ENCODE measurements at places on chromosomes 4 and X.

DNA sequence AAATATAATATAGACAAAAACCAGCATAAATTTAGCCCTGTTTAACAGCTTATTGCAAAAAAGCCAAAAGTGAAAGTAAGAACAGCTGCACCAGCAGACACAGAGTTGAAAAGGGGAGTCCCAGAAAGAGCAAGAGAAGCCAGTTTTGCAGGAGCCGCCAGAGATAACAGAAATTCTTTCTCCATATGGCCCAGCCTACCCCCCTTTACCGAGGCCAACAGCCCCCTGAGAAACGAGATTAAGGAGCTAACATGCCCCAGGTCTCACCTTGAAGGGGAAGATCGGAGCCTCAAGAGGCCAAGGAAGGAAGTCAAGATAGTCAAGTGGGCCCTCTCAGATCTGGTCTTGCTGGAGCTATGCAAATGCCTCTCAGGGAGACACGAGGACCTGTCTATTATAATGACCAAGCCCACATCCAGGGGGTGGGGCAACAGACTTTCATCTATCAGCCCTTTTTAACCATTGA is 4.8 kb downstream of the ACOX3 start:
- DNase-seq = no peak

- DNase-seq = no peak
Measured at GRCh38 chr4:138945401-138945800, 70.2 kb upstream of the NOCT start.

GRCh38 chr4:71296945-71297344 is 41.9 kb upstream of the SLC4A4 start:
- no peak for DNase-seq

DNA sequence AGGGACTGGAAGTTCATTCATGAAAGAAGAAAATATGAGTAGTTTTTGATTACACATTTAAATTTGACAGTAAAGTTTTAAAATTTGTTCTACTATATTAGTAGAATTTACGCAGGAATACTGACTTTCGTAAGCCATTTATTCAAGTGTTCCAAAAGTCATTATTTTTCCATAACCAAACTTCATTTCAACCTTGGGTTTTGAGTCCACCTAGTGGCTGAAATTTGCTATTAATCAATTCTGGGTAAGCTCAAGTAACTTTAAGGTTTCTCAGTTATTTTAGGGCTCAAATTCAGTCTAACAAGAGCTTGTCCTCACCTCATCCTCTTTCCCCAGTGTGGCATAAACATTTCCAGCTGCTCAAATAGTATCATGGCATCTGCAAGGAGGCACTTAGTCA is 175.4 kb downstream of the SH3BGRL start:
- DNase-seq = peak; percentile 7

DNA sequence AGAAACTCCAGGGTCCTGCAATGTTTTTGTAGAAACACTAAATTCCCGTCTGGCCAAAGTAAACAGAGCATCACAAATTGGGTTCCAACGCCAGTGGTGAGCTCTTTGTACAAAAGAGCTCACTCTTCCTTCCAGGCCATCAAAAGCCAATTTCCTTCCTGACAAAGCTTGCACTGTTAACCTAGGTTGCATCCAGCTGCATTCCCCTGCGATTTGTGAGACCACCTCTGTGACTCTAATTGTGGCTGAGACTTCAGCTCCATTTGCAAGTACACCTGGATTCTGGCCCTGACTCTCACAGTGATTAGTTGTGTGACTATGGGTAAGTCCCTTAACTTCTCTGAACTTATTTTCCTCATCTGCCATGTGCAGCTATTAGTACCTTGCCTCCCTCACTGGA is 212.5 kb upstream of the CXorf66 start:
- DNase-seq = no peak

GRCh38 chr4:1285151-1285789 is 4.4 kb upstream of the MAEA start:
- DNase-seq = no peak

DNA sequence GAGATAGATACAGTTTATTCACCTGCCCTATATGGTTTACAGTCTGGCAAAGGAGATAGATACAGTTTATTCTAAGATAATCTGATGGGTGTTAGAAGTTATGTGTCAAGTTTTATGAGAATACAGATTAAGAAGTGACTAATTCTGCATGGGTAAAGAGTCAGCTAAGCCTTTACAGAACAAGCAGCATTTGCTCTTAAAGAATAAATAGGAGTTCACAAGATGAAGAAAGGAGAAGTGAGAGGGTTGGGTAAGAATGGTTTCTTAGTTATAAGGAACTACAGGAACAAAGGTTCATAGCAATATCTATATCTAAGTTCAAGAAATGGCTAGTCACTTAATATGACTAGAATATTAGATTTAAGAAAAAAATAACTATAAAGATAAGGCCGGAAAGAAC is 47.6 kb downstream of the THOC2 start:
- DNase-seq = no peak

DNA sequence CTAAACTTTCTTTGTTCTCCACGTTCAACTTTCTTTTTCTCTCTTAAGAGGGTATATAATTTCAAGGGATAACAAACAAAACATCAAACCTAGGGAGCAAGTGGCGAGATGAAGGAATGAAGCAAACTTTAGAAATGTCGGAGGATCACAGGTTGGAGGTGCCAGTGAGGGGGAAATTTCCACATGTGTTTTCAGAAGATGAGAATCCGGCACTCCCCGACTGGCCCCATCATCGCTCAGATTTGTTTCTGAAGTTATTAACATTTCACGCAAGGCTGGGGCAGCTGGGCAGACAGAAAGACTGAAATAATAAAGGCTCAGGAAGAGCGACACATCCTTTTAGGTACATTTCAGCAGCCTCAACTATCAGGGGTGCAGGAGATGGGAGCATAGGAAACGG is 134.9 kb downstream of the SMIM20 start:
- peak; percentile 18 for DNase-seq

DNA sequence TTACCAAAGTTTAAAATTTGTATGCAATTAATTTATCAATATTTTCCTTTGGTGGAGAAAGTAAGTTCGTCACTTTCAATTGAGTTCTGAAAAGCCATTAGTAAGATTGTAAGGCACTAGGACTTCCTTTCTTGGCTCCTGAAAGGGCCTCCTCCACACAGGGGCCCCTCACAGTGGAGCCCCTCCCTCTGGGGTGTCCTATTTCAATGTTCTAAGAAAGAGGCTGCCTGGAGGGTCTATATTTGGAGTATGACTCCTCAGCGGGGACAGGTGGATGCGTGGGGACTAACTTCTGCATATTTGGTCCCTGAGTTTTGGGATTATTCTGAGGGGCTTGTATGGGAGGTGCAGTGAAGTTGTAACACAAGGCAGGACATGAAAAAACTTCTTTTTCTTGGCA is 1.6 kb upstream of the ARMCX4 start:
- no peak for DNase-seq

DNA sequence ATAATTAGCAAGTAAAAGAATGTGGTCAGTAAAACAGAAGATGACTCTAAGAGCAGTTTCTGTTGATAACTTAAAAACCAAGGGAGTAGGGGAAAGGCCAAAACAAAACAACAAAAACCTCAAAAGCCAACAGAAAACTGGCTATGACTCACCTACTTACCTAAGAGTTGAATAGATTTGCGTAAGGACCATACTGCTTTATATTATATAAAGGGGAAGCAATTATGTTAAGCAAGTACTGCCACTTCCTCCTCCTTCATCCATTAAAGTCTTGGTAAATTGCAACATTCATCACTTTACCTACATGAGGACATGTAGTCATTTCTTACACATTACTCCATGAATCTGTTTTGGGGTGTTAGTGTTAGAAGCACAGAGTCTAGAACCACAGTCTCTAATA is 85.9 kb upstream of the FAM47A start:
- no peak for DNase-seq

DNA sequence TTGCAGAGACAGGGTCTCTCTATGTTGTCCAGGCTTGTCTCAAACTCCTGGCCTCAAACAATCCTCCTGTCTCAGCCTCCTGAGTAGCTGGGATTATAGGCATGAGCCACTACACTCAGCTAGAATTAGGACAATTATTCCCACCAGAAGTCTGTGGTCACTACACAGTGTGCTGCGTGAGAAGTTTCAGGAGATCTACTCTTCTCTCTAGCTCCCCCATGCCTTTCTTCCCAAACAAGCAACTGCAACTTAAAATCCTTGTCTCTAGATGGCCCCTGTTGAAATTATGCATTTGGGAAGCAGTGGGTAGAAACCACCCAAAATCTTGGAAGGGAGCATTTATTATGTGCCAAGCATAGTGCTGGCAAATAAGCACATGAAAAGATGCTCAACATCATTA is 21.1 kb upstream of the MAP7D3 start:
- DNase-seq = no peak

DNA sequence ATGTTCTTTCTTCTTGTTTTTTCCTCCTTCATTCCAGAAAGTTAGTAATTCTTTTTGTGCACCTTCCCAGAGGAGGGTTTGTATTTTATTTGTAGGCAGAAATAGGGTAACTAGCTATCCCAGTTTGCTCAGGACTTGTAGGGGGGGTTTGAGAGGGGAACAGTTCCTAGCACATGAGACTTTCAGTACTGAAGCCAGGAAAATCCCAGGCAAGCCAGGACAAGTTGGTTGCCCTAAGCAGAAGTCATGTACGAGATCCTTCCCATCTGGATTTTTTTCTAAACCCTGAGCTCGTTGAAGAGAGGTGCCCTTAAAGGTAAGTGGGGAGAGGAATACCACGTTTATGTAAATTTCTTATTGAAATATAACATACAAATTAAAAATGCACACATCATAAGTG is 15.6 kb upstream of the TAB3 start:
- DNase-seq = no peak

DNA sequence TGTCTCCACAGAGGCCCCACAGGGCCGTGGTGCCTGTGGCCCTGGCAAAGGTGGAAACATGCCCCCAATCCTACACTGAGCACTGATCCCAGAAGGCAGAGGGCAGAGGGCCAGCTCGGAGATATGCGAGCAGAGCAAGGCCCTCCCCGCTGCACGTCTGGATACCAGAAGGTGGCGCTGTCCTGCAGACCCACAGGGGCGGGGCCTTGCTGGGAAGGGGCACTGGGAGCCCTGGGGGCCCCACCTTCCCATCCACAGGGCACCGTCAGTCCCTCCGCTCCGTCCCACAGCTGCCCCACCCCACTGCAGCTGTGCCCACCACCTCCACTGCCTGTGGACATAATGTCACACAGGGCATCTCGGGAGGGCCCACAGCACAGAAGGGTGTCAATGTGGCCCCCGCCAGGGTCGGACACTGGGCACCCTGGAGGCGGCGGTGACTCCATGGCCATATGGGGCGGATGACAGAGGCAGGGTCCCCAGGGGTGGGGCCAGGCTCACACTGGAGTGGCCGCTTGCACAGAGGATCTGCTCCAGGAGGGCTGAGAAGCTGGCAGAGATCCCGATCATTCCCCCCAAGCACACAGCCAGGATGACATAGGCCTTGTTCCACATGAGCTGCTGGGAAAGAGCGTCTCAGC is 4.8 kb downstream of the SLC49A3 start:
- DNase-seq = peak; percentile 42

DNA sequence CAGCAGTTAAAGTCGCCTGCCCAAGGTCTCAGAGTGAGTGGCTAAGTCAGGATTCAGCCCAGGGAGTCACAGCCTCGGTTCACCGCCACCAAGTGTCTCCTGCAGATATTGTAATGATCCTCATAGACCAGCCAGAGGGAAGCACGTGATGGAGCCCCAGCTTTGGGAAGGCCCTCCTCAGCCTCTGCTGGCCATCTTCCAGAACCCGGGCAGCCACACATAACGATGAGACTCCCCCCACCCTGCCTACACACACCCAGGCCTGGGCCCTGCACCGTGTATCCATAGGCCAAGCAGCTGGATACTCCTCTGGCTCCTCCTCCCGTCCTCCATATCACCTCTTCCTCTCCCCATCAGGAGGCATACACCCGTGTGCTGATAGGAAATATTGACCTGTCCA is 19.6 kb upstream of the SASH3 start:
- no peak for DNase-seq

GRCh38 chr4:168449719-168450452 is 30.4 kb downstream of the DDX60L start:
- no peak for DNase-seq

DNA sequence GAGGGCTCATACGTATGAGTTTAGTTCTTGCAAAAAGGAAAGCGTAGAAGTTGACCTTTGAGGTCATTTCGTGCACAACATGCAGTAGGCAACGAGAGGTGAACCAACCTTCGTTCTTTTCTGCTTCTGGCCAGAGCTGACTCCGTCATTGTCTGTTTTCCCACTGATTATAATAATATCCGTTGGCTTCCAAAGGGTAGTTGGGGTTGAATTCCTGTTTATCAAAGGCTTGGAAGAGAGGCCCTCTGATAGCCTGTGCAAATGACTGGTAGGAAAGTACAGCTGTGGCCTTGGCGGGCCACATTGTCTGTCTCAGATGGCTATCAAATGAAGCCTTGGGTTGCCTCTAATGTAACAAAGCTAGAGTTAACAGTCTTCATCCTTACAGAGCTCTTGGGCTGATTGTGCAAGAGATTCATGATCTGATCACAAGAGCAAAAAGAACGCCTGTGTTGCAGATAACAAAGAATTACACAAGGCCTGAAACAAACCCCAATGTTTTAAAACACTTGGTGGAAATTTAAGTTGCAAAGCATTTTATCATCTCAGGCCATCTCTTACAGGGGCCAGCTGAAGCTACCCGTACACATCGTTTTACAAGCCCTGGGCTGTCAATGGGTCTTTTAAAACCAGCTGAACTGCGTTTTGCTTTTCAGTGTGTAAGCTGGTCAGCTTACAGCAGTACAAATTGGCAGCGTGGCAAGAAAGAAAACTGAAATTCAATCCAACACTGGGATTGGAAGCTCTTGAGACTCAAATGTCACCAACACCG is 46.1 kb upstream of the FAM9C start:
- DNase-seq = no peak

DNA sequence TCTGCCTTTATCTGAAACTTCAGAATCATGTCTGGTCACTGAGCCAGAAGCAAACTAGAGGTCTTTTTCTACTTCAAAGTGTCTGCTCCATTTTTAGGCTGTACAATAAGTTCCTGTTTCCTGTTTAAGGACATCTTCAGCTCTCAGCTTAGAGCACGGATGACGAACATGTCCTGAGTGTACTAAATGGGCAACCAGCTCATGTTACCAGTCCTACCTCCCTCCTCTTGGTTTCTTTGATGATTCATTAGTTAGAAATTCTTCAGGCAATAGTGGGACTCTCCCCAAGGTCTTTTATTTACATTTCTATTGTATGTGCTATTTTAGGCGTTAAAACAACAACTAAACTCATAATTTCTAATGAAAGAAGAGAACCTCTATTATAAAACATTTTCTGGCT is 58.0 kb downstream of the ENPEP start:
- peak; percentile 85 for DNase-seq
